NCI-H460 (cell line): ENCODE measurements at places on chromosomes 11 and 22.
A peak's percentile ranks its signal among the peaks of the same experiment; 100 is the strongest.

DNA sequence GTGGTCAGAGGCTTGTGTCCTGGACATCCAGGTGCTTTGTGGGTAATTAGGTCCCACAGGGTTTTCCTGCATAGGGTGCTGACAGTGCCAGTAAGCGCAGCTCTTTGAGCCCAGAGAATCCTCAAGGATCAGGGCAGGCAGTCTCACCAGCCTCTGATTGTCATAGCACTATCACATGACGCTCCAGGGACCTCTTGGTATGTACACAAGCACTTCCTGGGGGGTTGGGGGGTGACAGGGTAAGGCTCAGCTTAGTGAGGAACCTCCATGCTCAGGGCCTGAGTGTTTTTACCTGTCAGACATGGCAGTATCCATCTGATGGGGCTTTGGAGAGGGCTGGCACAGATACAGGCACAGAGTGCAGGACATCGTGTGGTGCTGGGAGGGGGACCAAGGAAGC, 27.9 kb upstream of the SUSD2 start:
- DNase-seq: no peak

GRCh38 chr11:61349916-61350315, 11.8 kb downstream of the CYB561A3 start:
- no peak for DNase-seq

DNA sequence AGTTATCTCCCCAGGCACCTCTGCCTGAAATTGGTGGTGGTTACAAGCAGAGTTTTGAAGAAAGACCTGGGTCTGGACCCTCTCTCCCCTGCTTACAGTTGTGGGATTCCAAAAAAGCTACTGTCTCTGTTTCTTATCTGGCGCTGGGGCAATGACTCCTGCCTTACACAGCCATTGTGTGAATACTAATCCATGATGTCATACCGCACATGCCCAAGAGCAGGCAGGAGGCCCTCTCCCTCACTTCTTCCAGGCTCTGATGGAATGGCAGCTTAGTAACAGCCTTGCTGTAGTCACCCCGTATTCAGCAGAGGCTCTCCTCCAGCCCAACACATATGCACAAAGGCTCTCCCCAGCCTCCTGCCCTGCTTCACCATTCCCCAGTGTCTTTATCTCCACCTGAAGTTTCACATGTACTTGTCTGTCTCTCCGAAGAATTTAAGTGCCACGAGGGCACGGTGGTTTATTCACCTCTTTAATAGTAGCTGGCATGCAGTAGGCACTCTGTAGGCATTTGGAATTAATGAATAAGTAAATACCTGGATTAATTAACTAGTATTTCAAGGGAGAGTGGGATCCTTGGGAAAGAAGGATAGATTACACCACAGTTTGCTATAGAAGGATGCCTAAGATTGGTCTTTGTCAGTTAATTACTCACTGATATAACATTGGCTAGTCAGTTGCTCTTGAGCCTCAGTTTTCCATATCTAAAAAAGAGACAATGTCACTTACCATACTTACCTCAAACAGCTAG, 165.6 kb downstream of the ETS1 start:
- no peak for DNase-seq

DNA sequence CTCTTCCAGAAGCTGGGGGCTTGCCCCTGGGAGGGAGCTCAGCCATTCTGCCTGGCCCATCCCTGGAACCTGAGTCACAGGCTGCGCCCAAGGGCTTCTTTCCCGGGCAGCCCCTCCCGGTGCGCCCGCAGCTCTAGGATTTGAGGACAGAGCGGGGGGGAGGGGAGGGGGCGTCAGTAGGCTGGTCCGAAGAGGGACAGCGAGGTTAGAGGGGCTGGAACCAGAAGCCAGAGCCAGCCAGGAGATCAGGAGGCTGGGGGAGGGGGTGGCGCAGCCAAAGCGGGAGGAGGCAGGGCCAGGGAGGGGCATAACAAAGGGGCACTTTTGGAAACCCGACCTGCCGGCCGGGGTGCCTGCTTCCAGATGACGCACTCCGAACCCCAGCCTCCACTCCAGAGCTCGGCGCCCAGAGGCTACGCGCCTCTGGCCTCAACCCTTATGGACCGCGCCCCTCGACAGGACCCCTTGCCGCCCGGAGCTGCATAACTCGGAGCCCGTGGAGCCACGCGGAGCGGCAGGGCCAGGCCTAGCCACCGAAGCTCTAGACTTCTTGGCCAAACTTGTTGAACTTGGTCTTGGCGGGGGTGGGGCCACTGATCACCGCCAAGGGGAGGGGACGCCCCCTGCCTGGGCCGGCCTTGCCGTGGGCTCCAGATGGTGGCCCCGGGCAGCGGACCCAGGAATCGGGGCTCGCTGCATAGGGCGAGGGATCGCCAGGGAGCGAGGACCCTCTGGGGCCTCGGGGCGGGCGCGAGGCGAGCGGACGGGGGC, 744 bp downstream of the PACSIN3 start:
- DNase-seq: no peak

GRCh38 chr22:28443526-28443876, 236.1 kb downstream of the TTC28 start:
- DNase-seq: no peak

DNA sequence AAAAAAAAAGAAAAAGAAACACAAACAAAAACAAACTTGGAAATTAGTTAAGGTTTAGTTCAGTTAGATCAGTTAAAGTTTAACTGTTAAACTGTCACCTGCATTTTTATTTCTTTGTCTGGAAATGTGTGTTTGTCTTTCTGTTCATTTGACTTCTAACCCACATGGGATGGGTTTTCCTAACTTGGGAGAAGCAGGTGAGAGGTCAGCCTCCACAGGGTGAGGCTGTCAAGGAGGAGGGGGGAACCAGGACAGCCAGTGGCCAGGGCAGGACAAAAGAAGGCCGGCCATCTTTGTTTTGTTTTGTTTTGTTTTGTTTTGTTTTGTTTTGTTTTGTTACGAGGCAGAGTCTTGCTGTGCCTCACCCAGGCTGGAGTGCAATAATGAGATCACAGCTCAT, 13.4 kb upstream of the GCAT start:
- no peak for DNase-seq

DNA sequence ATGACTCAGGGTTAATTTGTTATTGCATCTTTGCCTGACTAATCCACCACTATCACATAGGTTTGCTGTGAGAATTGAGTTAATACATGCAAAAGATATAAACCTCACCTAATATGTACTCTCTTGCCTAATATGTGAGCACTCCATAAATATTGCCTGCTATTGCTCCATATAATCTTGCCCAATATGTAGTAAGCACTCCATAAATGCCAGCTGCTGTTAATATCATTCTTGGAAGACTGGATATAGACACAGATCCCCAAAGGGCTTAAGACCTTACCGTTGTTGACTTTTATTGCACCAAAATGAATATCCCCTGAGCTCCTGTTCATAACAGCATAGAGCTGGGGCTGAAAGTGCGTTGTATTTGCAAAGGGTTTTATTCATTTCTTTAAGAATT, 27.0 kb upstream of the LRRC55 start:
- no peak for DNase-seq

GRCh38 chr11:9834291-9834690, 170.4 kb downstream of the SWAP70 start:
- DNase-seq: no peak

- no peak for DNase-seq
Measured at GRCh38 chr11:118631142-118631909, 23.9 kb downstream of the PHLDB1 start.

- DNase-seq: no peak
Measured at GRCh38 chr11:9775398-9775779, 111.5 kb downstream of the SWAP70 start.

- peak; percentile 63 for DNase-seq
Measured at GRCh38 chr11:101862391-101863233, 52.2 kb upstream of the CEP126 start.
